Stimulated activated CD8-positive, alpha-beta memory T cell treated with anti-CD3 and anti-CD28 coated beads, Interleukin-2, amount 100 ng/mL, for 1 hour (primary cell): ENCODE measurements at places on chromosomes 1 and 21.

DNA sequence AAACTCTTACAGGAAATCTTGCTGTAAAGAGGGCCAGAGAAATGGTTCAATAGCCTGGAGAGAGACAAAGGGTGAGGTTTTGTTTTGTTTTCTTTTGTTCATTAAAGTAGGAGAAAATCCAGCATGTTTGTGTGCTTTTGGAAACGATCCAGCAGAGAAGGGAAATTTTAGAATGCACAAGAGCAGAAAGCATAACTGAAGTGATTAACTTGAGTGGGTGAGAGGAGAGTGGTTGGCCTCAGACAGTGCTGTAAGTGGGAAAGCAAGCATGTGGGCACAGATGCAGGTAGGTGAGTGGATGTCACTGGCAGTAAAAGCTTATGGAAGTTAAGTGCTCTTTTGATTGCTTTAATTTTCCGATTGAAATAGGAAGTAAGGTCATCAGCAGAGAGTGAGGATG is 50.2 kb downstream of the EEIG2 start:
- DNase-seq, result no peak

- no peak for DNase-seq
Measured at GRCh38 chr1:119895102-119895501, 1.2 kb downstream of the ADAM30 start.

DNA sequence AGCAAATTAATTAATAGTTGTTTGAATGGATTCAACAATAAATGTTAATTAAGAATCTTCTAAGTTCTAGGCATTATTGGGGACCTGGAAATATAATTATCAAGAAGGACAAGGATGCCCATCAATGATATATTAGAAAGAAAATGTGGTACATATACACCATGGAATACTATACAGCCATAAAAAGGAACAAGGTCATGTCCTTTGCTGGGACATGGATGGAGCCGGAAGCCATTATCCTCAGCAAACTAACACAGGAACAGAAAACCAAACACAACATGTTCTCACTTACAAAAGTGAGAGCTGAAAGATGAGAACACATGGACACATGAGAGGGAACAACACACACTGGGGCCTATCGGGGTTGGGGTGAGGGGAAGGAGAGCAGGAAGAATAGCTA is 141.4 kb upstream of the JUN start:
- no peak for DNase-seq

DNA sequence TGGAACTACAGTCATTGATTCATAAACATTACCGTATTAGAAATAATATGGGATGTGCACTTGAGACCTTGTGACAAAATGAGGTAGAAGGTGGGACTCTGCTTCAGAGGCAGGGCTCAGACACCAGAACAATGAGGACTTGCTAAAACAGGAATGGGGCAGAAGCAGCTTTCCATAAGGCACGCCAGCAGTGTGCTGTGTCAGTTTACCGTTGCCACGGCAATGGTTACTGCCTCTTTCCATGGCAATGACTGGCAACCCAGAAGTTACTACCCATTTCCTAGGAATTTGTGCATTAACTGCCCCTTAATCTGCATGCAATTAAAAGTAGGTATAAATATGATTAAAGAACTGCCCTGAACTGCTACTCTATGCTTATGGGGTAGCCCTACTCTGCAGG is 169.0 kb downstream of the CHRM3 start:
- no peak for DNase-seq

DNA sequence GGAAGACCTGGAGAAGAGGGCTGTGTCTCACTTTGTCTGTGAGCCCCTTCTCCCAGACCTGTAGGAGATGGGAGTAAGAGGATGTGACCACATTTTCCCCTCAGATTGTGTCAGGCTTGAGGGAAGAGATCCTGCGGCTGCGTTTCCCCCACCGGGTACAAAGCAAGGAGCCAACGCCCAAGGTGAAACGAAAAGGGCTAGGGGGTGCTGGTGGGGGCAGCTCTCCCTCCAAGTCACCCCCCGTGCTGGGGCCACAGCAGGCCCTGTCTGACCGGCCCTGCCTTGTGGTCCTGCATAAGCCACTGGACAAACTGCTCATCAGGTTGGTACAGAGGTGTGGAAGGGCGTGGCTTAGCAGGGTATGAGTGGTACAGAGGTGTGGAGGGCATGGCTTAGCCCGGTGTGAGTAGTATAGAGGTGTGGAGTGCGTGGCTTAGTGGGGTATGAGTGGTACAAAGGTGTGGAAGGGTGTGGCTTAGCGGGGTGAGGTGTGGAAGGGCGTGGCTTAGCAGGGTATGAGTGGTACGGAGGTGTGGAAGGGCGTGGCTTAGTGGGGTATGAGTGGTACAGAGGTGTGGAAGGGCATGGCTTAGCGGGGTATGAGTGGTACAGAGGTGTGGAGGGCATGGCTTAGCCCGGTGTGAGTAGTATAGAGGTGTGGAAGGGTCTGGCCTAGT is 30.6 kb downstream of the HYI start:
- DNase-seq, result no peak

- DNase-seq, result no peak
Measured at GRCh38 chr1:2384941-2385481, 6.3 kb downstream of the MORN1 start.

GRCh38 chr1:5744911-5745799 is 247.1 kb downstream of the NPHP4 start:
- no peak for DNase-seq

DNA sequence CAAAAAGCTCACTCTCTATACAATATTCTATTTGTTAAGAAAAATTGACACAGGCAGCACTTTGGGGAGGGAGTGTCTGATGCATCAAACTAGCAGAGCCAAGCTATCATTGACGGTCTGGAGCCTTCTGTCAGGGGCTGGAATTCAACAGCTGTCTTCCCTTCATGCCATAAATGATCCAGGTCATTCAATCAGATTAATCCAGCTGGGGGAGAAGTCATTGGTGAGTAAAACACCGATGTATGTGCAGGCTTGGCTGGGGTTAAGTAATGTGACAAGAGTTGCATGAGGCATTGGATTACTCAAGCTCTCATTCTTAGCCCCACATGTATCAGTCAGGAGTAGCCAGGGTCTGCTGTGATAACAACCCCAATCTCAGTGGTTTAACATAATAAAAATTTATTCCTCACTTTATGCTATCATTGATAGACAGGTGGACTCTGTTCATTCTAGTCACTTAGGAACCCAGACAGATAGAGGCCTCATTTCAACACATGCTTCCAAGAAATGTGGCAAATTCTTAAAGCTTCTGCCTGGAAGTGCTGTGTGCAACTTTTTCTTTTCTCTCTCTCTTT is 118.1 kb upstream of the GADD45A start:
- DNase-seq, result no peak

DNA sequence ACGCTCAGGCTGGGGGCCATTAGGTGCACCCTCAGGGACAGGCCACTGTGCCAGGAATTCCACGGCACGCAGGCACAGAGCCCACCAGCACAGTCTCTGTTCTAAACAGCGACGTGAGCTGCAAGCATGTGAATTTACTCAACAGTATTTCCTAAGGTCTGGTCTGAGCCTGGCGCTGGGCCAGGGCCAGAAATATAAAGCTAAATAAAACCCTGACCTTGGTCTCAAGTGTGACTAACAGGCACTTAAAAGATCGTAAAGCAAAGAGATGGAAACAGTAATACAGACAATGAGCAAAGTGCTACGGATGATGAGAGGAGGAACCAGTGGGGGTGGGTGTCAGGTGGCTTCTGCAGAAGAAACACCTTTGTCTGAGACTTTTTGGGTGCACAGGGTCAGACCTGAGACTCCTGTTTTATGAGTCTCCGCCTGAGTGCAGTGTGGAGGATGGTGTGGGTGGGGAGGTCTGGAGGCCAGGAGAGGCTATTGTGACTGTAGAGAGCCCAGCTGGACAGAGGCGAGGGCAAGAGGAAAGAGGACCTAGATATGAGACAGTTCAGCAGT is 53.4 kb upstream of the EDN2 start:
- no peak for DNase-seq

DNA sequence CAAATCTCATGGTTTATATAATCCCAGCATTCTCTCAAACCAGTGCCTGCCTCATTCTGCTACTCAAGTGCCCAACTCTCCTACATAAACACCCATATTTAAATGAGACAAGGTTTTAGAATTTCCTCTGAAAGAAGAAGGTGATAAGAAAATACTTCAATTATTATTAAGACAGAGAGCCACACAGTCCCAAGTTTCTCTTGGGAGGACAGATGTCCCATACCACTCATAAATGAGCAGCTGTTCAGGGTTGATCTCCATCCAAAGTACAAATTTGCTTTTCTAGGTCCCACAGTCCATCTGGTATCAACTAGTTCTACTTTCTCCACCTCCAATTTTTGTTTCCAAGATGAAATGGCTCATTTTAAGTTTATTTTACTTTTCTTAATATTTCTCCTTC is 11.3 kb downstream of the DCAF8 start:
- DNase-seq, result no peak

- no peak for DNase-seq
Measured at GRCh38 chr1:36156329-36157114, 562 bp downstream of the MAP7D1 start.

DNA sequence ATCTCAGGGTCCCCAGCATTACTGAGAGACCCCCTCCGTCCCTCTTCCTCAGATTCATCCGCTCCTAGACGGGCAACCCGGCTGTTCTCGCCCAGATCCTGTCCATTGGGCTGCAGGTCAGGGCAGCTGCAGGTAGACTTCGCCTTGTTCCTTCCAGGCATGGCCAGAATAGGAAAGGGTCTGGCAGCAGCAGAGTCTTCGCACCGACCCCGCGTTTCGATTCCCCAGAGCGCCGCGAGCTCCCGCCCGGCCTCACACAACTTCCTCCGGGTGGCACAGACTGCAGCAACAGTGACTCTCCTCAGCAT is 265 bp downstream of the NRDC start:
- DNase-seq, result no peak

GRCh38 chr1:48251323-48251722 is 28.8 kb downstream of the SLC5A9 start:
- DNase-seq, result no peak

GRCh38 chr1:78255846-78256245 is 210.1 kb downstream of the GIPC2 start:
- DNase-seq, result no peak

DNA sequence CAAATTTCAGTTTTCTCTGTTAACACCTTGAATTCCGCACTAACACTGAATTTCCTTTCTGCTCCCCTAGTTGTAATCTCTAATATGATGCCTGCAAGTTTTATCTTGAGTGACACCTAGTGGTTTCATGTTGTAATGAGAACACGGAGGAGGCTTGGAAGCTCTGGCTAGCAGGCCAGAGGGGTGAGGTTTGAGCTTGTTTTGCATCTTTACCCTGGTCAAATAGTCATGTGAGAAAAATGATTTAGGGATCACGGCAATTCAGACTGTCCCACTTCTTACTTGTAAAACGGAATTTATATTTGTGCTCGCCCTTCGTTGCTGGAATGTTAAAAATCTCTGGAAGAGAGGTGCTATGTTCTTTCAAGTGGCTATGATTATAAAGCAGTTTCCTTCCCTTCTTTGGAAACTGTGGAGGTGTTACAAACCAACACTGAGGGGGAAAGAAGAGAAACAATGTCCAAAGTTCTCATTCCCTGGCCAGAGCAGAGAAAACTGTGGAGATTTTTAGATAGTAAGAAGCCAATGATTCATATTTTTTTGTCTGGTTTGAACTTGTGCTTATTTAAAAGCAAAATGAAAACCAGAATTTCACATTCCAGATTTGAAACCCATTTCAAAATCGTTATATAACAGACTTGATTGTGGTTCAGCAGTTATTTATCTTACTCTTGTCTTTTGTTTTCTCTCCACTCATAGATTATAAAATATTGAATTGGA is 5.3 kb upstream of the MROH9 start:
- DNase-seq, result no peak

- no peak for DNase-seq
Measured at GRCh38 chr1:215146240-215146975, 63.9 kb downstream of the KCNK2 start.

GRCh38 chr1:86487131-86487810 is 18.5 kb downstream of the CLCA1 start:
- DNase-seq, result no peak

GRCh38 chr1:70195342-70195741 is 10.0 kb downstream of the LRRC40 start:
- DNase-seq, result no peak

DNA sequence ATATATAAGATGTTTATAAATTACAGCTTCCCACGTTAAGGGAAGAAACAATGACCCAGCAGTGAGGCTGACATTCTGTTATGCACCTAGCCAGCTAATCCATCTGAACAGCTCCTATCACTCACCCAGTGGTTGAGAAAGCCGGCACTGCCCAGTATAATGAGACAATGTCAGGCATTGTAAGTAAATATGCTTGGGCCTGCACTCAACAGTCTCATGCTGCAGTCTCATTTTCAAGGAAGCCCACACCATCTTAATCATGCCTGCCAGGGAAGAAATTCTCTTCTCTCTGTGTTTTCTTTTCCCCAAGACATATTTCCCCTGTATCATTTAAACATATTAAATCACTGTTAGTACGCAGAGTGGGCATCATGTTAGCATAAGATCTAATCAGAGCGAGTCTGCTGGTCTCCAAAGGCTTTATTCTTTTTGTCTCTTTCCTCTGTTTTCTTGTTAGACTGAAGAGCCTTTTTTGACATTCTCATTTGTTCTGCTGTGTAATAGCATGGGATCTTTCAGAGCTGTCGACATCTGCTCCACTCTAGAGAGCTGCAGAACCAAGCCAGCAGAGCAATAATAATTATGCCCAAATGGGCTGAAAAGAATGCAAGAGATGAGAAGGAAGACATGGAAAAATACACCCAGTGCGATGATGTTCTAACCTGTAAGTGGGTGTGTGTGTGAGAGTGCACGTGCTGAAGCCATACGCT is 67.6 kb upstream of the SLC22A15 start:
- DNase-seq, result no peak

DNA sequence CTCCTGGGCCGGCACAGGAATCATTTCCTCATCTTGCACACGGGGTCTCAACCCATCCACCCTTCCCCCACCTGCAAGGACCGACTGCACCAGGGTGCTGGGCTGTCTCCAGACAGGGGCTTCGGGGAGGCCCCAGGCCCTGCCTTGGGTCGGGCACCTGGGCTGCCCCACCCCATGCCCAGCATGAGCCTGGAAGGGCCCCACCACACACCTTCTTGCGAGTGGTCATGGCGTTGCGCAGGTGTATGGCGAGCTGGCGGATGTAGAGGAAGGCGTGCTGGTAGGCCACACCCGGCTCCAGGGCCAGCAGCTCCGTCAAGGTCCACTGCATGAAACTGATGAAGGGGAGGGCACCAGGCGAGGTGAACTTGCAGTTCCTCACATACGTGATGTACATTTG is 6.9 kb downstream of the NOC2L start:
- no peak for DNase-seq

DNA sequence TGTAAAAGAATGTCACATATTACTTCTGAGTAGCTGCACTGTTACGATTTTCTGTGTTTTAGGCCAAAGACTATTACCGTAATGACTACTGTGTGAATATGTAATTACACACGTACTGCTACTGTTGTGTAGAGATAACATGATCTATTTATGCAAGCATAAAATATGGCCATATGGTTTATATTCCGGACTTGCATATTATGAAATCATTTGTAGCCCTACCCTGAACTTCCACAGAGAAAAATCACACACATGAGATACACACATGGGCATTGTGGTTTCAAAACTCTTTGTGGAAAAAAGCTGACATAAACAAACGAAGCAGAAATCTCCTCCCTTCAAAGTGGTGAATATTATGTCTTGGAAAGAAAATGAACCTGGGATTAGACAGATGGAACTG is 373.0 kb upstream of the ADAMTS5 start:
- no peak for DNase-seq

- DNase-seq, result no peak
Measured at GRCh38 chr1:40634901-40635655, 30.4 kb downstream of the RIMS3 start.

- no peak for DNase-seq
Measured at GRCh38 chr1:77686796-77687518, 4.5 kb upstream of the ZZZ3 start.

GRCh38 chr1:154495496-154496273 is 6.3 kb upstream of the TDRD10 start:
- DNase-seq, result no peak
